ENCODE measurements at places on chromosomes 12 and 14. TPM values are rescaled to one million over a fixed set of nuclear protein-coding genes. Genes with fewer than 3 reads are reported as not detected.

Gene TRIM9
- total RNA-seq: not detected

Gene LAG3
- 0.15 TPM for total RNA-seq

Gene ARMH4
- 0.15 TPM for total RNA-seq

Gene SRGAP1
- 4.0 TPM for total RNA-seq

All from epithelial cell of umbilical artery (primary cell).